ENCODE measurements at places on chromosomes 7 and 10.

- no peak for DNase-seq
These were observed 119.4 kb downstream of the VIPR2 start for GRCh38 chr7:159025161-159025779.

DNA sequence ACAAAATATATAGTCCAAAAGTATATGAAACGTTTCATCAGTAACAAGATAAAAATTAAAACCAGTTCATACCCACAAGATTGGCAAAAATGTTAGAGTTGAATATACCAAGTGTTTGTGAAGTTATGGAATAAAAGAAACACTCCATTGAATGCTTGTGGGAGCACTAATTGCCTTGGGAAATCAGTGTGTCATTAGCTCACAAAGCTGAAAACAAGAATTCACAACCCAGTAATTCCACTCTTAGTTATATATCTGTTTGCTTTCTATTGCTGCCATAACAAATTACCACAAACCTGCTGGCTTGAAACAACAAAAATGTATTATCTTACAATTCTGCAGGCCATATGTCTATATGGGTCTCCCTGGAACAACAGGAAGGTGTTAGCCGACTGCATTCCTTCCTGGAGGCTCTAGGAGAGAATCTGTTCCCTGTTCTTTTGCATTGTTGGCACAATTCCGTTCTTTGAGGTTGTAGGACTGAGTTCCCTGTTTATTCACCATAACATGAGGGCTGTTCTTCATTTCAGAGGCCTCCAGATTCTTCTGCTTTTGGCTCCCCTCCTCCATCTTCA lies 45.7 kb downstream of the SEM1 start:
- no peak for DNase-seq

GRCh38 chr10:132684164-132684891 lies 101.6 kb downstream of the NKX6-2 start:
- peak; percentile 46 for DNase-seq

DNA sequence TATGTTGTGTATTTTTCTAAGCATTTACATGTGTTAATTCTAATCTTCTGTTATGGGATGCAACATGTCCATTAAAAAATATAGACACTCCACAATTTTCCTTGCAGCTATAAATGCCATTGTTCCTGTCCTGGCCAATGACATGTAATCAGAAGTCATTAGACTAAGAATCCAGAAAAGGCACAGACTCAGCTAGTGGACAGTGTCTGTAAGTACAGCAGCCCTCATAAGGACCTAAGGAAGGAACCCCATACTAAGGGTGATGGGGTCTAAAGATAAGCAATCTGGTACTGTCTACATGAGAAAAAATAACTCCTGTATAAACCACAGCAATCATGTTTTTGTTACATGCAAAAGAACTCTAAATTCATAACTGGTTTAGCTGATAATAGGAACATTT lies 115.9 kb downstream of the GPR85 start:
- DNase-seq, result no peak

- no peak for DNase-seq
These were observed 998.3 kb downstream of the GATA3 start for GRCh38 chr10:9052767-9053166.

DNA sequence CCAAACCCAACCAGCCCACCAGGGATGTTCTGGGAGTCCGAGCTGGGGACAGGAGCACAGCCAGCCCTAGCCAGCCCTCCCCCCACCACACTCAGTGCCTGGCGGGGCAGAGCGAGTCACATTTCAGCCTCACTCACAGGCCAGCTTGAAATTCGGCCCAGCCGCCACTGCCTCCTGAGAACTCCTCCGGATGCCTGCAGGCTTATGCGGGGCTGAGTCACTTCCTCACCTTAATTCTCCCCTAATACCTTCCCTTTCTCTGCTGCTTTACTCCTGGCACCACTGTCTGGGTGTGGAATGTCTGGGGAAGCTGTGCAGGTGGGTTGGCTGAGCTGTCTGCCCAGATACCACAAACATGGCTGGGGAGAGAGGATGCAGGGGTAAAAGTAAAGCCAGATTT lies 22.6 kb upstream of the DLG5 start:
- DNase-seq, result peak; percentile 85

GRCh38 chr7:98879979-98880315 lies 1.6 kb downstream of the TRRAP start:
- no peak for DNase-seq

GRCh38 chr7:149161241-149161848 lies 14.1 kb downstream of the ZNF398 start:
- DNase-seq, result peak; percentile 45

DNA sequence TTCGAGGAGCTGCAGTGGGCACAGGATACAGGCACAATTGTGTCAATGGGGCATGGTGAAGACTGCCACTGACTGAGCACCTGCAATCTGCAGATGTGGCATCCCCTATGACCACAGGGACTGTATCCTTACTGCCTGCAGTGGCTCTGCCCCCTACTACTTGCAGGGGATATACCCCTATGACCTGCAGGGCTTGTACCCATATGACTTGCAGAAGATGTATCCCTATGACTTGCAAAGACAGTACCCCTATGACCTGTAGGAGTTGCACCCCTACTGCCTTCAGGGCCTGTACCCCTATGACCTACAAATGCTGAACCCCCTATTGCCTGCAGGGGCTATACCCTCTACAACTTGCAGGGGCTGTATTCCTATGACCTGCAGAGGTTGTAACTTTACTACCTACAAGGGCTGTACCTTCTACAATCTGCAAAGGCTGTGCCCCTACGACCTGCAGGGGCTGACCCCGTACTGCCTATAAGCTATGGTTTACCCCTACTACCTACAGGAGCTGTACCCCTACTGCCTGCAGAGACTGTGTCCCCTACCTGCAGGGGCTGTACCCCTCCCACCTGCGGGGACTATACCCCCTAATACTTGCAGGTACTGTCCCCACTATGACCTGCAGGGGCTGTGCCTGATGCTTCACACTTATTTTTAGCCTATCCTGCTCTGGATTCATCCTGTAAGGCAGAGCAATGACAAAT lies 65.9 kb upstream of the ADAM12 start:
- DNase-seq, result no peak

GRCh38 chr10:98269435-98269912 lies 1.5 kb upstream of the LOXL4 start:
- peak; percentile 90 for DNase-seq

DNA sequence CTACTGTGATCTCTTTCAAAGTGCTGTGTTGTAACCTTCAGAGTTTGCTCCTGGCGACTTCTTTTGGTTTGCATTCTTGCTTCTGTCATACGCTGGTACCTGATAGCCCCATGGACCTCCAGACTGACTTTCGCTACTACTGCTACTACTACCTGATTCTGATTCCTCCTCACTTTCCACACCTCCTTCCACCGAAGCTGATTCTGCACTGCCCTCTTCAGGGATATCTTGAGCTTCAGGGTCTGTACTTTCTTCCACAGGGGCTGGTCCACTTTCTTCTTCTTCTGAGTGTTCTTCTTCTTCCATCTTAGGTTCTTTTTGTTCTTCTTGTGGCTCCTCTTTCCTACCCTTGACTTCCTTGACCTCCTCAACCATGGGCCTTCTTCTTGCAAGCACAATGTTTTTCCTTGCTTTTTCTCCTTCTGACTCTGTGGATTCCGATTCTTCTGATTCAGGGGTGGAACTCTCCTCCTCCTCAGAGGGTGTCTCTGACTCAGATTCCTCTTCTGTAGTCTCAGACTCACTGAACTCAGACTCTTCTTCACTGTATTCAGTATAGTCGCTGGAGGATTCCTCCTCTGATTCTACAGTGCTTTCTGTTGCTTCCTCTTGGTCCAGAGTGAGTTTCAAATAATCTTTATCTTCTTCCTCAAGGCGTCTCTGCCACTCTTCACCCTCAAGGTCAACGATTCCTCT lies 992.2 kb downstream of the PCDH15 start:
- no peak for DNase-seq

- no peak for DNase-seq
These were observed 132.3 kb downstream of the SPAG6 start for GRCh38 chr10:22477334-22478287.

DNA sequence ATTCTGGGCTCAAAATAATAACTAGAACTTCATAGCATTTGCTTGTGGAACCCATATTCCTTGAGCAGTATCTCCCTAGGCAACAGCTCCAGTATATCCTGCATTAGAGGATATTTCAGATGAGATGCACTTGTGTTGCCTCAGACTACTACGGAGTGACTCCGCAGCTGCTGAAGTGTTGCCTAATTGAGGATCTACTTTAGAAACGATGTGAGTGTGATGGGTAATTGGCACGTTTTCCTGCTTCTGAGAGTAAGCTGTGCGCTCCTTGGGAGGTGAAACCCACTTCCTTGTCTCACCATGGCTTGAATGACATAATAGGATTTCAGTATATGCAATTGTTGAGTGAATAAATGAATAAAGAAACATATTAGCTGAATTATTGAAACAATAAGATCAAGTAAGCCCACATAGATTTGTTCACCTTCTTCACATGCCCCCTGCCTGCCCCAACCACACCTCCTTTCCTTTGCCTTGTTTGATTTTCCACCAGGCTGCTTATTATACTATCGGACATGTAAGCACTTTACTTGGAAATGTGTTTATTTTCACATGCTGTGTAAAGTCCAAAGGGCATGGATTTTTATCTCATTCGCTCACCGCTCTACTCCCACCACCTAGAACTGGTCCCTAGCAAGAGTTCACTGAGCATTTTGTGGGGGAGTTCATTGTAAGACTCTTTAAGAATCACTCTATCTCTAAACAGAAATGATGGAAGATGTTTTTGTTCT lies 303.8 kb downstream of the KCNMA1 start:
- peak; percentile 20 for DNase-seq

DNA sequence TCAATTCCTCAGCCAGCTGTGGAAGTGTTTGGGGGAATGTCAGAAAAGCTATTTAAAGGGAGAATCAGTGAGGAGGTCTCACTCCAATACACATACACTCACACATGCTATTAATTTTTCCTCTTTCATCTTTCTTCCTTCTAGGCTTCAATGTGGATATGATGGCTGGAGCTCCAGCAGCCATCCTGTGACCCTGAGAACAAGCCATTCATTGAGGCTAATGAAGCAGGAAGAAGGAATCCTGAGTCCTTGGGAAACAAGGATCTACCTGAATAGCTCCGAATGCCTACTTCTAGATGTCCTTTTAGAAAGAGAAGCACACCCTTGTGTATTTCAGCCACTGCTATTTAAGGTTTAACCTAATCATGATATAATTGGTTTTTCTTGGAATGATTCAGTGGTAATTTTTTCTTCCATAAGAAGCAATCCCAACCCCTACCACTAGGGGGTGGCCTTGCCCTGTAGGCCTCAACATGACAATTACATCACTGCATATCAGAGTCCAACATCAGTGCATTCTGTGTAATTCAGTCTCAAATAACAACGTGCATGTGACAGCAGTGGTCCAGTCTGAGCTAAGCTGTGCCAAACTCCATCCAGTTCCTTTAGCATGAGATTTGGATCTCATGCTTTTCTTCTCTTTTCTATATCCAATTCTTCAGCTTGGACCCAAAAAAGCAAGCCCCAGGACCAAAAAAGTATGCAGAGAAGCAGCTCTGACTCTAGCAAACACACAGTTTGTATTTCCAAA lies 85.3 kb upstream of the ANKRD1 start:
- peak; percentile 72 for DNase-seq

DNA sequence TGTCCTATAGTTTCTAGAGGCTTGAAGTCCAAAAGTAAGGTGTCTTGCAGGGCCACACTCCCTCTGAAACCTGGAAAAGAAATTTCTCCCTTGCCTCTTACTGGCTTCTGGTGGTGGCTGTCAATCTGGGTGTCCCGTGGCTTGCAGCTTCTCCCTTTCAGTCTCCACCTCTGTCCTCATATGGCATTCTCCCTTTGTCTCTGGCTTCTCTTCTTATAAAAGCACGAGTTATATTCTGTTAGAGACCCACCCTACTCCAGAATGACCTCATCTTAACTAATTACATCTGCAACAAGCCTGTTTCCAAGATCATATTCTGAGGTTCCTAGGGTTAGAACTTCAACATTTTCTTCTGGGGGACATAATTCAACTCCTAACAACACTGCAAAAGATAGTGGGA lies 3.4 kb upstream of the GLI3 start:
- no peak for DNase-seq

DNA sequence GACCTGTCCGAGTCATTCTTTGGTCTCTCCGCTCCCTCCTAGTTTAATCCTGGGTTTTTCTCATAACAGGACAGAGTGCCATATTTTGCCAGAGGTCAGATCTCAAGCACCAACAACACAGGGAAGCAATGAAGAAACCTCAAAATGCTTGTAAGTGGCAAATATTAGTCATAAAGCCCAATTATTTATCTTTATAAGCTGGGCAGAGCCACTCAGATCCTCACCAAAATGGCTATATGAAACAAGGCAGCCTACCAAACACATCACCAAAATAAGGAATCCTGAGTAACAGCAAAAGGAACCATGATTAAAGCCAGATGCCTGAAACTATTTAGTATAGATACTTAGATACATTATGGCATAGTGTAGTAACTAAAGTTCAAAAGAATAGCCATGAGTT lies 4.7 kb downstream of the ECD start:
- DNase-seq, result peak; percentile 83

DNA sequence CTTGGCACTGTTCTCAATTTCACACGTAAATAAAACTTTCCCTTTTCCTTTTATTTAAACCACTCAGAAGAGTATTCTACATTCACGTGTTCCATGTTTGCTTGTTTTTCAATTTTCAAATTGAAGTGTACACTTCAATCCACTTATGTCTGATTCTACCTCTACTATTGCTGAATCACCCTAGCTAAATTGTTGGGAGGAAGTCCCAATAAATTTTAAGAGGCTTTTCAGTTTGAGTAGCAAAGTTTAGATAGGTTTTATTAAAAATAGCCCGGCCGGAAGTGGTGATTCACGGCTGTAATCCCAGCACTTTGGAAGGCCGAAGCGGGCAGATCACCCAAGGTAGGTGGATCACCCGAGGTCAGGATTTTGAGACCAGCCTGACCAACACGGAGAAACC lies 1414.7 kb upstream of the CELF2 start:
- no peak for DNase-seq

DNA sequence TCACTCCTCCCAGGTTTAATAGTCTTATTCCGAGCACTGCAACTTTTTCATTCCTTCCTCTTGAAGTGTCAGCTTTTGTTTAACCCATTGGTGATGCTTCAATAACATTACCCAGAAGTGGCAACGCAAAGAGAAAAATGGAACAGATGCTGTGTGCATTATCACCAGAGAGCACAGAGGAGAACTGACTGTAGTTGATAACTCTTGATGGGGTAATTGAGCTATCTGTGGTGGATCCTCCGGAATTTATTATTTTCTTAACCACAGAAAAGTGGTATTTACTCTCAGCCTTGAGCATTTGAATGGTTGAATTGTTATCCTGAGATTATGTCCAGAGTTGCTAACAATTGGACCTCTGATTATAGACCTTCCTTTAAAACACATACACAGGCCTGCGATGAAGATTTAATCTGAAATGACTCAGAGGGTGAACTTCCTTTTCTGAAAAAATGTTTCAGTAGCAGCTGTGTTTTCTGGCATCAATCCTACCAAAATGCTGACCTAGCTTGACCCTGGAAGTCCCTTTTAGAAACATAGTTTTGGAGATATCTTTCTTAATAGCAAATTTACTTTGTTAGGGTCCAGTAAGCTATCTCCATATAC lies 1584.4 kb upstream of the LRRTM3 start:
- no peak for DNase-seq

DNA sequence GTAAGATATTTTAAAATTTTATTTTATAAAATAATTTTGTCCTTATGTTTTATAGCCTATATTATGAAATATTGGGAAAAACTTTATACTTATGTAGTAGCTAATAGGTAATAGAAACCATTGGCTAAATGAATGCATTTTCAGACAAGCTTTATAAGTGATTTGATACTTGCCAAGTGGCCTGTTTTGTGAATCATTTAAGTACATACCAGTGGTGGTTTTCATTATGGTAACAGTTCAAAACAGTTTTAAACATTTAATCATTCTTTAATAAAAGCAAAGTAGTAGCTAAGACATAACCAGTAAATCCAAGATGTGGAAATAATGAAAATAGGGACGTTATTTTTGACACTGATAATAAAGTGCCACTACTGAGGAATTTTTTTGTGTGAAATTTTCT lies 182.2 kb downstream of the PHF14 start:
- peak; percentile 62 for DNase-seq
